Bone marrow (tissue), 2 donors: ENCODE measurements at places on chromosomes 4 and X.

DNA sequence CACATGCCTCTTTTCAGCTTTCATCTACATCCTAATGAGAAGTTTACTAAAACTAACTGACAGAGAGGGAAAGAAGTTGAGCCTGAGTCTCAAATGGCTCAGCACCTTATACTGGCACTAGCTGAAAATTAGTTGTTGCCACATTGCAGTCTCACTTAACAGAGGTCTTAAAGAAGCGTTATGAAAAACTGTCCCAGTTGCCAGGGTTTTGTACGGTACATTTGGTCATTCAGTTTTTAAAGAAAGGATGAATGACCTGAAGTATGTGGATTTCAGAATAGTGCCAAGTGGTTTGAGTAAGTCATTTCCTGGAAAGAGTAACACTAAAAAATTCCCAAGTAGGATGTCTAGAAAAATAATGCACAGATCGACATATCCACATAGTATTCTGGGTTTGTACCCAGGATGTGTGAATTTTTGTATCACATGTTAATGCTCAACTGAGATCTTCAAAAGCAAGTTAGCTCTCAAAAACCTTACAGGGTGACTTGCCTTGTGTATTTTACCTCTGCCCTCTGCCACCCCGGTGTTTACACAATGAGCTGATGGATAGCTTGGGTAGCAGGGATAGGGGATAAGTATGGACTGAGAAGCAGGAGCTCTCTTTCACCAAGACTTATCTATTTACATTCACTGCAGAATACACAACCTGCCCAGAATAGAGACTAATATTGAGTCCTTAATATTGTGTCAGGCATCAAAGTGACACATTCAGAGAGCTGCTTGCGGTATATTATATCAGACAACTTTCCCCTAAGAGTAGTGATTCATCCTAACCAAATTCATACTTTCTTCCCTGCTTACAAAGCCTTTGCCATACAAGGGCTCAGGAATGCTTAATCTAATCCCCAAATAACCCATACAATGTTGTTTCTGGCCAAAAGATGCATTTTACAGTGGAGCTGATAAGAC, 1075.7 kb upstream of the PABPC4L start:
- DNase-seq, result no peak

GRCh38 chr4:93228021-93228420, 600.5 kb upstream of the ATOH1 start:
- DNase-seq, result no peak

DNA sequence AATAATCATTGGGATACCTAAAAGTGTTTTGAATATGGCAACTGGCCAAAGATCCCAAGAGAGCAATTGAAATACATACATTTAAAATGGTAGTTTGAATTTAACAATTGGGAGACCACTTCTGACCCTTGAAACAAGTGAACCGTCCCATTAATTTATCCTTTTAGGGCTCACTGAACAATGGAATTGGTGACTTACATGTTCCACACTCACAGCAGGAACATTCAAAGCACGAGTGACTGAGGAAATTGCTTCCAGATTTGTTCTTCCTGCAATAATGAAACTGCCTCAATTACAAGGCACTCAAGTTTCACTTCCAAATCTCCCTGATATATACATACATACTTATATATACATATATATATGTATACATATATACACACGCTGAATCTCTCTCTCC, 20.6 kb downstream of the SLC39A8 start:
- no peak for DNase-seq

- DNase-seq, result no peak
Measured at GRCh38 chr4:187333151-187333550, 609.5 kb upstream of the FAT1 start.

DNA sequence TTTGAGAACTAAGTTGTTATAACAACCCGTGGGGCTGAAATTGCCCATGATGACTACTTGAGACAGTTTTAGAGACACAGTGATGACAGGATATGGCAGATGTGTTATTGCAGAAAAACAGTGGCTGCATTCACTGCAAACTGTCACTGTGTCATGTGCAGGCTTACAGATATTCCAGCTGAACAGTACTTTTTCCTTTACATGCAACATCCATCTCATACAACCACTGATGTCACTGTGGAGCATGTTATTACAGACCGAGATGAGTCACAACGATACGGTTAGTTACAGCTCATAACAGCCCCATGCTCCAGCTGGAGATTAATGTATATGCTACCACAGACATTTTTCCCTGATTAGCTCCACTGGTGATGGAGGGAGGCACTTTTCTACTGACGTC, 207.4 kb downstream of the TMA16 start:
- DNase-seq, result no peak

DNA sequence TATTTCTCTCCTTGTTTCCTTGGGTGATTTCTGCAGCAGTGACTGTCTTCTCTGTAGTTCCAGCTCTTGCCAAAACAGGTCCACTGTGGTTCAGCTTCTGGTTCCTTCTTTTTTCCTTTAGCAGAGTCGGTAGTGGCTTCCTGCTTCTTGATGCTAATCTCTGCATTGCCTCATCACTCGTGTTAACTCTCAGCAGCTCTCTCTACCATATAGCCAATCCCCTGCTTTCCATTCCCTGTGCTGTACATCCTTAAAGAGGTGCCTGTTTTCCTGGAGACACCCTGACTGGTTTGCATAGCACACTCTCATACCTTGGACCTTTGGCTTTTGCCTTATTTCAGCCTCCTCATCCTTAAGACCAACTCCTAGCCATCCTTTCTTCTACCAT, 191.2 kb upstream of the LNX1 start:
- DNase-seq, result no peak

DNA sequence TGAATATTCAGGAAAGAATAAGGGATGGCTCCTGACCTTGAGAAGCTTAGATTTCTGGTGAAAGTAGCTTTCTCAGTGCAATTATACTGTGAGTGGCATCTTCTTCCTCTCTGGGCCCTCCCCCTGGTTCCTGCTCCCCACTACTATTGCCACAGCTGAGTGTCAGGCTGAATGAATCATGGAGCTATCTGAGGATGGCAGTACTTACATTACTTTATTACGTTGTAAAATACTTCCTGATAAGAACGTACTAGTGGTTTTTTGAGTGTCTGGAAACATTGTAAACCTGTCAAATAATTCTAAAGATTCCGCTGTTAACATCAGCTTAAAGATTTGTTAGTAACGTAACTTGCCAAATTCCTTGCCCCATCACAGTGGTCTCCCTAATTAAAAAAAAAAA, 36.2 kb downstream of the ARHGAP10 start:
- DNase-seq, result peak; percentile 3
